Left cardiac atrium (tissue), 4 donors: ENCODE measurements at places on chromosomes 1 and 21. TPM values are rescaled to one million over a fixed set of nuclear protein-coding genes. Genes with fewer than 3 reads are reported as not detected.

GRCh38 chr1:188817814-188818213 is 1659.8 kb downstream of the BRINP3 start:
- DNase-seq: no peak

- no peak for DNase-seq
Observed at GRCh38 chr1:61842863-61843514, 100.7 kb downstream of the PATJ start.

DNA sequence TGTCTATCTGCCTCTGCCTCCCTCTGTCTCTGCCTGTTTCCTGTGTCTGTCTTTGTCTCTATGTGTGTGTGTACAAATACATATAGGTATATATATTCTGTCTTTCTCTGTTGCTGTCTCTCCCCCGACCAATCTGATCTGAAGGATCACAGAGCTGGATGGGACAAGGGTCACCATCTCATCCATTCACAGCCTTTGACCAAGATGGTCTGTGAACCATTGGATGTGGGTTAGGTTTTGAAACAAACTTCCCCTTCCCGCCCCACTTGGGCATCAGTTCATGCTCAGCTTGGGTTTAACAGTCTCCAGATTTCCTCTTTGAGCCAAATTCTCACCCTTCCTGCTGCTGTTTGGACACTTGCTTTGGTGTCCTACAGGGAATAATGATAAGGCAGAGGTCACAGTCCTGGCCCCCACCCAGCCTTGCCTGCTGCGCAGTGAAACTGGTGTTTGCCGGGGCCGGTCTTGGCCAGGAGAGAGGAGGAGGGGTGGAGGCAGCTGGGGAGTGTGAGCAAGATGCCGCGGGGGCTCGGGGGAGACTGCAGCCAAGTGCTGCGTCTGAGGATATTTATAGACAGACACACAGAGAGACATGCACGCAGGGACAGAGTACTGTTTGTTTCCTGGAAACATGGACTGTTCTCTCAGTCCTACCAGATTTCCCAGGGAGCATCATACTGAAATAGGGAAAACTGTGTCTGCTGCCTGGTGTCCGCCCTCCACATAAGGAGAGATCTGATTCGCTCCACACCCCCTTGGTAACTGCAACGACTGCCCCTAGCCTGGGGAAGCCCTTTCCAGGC is 27.0 kb upstream of the BTG2 start:
- peak; percentile 97 for DNase-seq

DNA sequence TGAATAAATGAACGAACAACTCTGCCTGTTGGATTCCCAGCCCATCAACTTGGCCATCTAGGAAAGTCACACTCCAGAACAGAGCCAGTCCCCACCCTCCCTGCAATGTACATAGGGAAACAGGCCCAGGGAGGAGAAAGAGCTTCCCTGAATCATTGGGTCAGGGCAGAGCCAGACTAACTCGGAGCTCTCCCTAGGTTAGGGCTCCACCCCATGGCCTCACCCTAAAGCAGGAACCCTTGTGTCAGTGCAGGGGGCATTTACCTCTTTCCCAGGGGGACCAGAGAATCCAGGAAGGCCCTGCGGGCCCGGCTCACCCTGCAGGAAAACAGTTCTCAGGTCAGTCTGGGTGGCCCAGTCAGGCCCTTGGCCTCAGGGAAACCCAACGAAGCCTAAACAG is 11.6 kb downstream of the COL9A2 start:
- no peak for DNase-seq

GRCh38 chr1:26359981-26360806 is 6.3 kb upstream of the CRYBG2 start:
- DNase-seq: no peak

- DNase-seq: no peak
Observed at GRCh38 chr1:154822233-154822632, 47.8 kb downstream of the KCNN3 start.

GRCh38 chr21:39300587-39300986 is 12.8 kb downstream of the BRWD1 start:
- DNase-seq: no peak

DNA sequence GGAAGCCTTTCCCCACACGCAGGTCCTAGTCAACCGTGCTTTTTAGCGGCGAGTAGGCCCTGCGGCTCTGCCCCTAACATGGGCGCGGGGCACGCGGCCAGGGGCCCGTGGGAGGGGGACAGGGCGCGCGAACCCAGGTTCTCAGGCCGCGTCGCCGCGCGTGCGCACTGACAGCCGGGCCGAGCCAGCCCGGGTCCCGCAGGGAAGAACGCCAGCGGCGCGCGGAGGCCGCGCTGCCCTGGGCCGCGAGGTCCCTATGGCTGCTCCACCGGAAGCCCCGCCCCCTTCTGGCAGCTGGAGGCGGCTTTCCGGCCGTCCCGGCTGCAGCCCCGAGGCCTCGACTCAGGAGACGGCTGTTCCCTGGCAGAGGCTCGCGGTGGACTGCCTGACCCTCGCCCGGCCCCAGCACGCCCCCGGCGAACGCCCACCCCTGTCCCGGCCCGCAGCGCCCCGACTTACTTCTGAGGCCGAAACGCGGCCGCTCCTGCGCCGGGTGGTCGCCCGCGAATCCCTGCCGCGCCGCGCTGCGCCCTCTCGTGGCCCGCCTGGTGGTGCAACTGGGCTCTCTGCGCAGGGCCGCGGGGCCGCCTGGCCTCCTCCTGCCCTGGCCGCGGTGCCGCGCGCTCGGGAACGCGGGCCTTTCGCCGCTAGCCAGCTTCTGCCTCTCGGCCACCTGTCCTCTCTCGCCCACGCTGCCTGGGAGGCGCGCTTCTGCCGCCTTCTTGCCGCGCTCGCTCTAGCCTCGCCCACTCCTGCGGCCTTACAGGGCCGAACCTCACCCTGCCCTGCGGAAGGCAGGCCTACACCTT is 16.6 kb upstream of the RIPPLY3 start:
- DNase-seq: peak; percentile 95

DNA sequence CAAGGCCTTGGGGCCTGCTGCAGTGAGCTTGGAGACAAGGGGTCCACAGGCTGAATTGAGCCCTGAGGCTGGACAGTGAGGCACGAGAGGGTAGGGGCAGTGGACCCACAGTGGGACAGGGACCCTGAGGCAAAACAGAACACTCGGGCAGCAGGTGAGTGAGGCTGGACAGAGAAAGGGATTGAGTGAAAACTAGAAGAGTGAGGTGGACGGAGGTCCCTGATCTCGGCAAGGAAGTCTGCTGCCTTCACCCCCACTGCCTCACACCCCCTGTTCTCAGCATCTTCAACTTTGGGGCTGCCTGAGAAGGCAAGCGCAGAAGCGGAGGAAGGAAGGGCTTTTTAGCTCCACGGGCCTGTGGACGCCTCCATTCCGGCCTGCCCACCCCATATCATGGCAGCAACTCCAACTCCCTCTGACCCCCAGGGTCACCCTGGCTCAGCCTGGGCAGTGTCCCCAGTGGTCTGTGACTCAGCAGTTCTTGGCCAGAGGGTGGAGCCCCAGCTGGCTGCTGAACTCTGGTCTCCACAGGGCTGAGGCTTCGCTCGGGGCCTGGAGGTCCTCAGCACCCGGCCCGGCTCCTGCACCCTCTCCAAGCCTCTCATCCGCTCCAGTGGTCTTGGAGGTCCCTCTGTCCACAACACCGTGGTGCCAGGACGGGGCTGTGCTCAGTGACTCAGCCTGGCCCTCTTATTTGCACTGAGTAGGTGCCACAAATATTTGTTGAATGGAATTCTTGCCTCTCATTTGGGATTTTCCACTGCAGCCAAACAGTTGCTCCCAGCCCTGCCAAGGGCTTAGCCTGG is 60.0 kb upstream of the EPS8L3 start:
- DNase-seq: peak; percentile 76

DNA sequence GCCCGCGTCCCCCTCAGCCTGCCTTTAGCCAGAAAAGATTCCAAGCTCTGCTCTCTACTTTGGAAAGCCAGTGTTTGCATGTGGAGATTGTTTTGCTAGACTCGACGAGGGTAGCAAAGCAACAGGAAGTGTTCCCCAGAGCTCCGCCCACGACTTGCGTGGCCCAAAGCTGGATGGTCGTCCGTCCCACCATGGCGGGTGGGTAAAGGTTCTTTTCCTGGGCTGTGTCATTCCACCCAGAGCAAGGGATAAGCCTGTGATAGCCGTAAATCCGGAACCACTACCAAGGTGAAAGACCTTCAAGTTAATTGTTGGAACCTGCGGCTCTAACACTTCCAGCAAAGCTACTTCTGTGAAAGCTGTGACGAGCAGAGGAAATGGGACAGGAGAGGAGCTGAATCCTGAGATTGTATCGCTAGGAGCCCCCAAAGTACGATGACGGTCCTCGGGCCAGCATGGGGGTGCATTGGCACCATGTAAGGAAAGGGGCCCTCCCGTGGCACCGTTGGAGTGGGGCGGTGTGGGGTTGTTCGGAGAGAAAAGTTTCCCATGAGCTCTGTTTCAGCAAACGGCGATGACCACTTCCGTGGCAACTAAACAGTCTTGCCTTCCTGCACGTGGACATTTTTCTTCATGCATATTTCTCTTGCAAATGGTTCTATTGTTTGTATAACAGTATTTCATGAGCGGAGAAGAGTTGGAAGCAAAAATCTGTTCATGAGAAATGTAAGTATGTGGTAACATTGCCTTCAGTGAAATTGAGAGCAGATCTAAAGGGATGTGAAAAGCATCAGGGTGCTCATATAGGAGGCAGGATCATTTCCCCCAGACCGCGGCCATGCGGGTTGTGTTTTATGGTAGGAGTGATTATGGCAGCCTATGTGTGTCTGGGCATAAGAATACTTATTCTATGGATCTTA is 8.4 kb downstream of the MX2 start:
- peak; percentile 33 for DNase-seq

DNA sequence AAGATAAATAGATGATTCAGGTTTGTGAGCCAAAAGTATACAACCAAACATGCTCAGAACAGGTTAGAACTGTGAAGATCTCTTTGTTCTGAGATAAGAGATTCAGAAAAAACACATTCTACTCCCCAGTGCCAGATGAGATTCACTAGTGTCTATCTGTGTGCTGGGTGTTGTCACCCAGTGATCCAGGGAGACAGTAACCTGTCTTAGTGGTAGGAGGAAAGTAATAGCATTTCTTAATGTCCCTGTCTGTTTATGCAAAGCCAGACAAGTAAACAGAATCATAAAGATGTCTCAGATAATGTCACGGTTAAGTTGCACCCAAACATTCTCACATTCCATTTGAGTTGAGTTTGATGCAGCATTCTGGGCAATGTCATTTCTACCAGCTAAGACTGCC is 18.9 kb upstream of the NKAIN1 start:
- DNase-seq: no peak

DNA sequence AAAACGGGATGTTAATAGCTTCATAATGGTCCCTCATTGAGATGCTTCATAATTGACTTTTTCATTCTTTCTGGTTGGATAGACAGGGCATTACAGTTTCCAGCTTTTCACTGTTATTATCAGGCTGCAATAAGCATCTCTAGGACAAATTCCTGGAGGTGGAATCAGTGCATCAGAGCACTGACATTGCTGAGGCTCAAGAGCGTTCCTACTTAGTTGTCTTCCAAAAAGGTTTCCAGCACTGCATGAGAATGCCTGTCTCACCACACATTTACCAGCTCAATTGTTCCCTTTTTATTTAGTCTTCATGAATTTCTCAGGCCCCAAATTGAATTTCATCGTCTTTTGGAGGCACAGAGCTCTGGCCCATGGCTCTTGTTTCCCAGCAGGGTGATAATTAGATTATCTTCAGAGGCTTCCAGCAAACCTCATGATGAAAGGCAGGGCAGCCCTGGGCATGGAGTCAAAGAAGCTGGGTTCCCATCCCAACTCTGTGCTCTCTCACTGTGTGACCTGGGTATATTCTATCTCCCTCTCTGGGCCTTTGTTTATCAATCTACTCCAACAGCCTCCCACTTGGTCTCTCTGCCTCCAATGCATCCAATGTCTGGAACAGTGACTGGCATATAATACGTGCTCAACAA is 451.4 kb downstream of the PTPRU start:
- DNase-seq: no peak

- no peak for DNase-seq
Observed at GRCh38 chr21:35197992-35198431, 148.9 kb upstream of the RUNX1 start.

DNA sequence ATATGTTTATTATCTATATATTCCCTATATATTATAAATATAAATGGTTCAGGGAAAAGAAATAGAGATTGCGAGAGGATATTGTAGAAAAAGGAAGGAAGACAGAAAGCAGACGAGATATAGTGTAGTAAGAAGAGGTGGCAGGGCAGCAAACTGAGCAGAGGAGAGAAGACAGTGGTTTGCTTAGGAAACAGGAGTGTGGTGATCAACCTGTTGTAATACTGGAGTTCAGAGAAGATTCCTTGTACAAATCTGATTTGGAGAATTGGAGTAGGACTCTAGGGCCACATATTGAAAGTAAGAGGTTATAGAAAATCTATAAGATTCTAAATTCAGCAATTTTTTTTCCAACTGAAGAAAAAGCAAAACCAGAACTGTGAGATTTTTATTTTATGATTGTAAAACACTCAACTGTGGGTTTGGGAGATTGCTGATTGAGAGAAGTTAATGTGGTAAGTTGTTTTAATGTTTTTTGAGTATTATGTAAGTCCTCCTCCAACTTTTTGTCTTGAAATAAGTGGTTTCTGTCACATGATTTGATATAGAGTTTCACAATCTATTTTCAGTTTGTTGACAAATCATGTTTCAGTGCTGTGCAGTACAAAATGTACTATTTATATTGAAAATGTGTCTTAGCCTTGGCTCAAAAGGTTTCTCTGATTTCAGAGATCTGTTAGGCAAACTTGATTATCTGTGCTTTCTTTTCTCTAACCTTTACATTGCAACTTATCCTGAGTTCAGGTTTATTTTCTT is 9.6 kb upstream of the AMY2B start:
- no peak for DNase-seq

DNA sequence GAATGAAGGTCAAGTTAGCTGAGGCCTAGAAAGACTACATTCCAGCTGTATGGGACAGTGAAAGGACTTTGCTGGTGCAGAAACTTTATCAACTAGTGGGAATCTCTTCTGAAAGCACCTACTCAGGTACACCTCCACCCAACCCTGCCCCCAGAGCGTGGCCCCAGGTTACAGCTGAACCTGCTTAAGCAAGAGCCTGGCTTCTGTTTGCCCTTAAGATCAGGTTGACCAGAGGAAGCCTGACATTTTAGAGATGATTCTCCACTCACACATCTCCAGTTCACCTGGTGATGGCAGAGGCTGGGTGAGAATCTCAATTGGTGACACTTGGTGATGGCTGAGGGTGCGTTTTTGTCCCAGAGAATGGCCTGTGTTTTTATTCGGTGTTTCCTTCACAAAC is 24.0 kb downstream of the ELAPOR1 start:
- DNase-seq: no peak

AGMAT gene
- total RNA-seq: 0.13 TPM

MIA3 gene
- total RNA-seq: 52.9 TPM

LAMC2 gene
- total RNA-seq: 6.0 TPM

SAMD11 gene
- 5.1 TPM for total RNA-seq

CLCA4 gene
- not detected for total RNA-seq

TCEA3 gene
- 32.9 TPM for total RNA-seq

PLA2G2F gene
- total RNA-seq: not detected
